ENCODE measurements at places on chromosomes 12 and 14. TPM values are rescaled to one million over a fixed set of nuclear protein-coding genes. Genes with fewer than 3 reads are reported as not detected.

DNA sequence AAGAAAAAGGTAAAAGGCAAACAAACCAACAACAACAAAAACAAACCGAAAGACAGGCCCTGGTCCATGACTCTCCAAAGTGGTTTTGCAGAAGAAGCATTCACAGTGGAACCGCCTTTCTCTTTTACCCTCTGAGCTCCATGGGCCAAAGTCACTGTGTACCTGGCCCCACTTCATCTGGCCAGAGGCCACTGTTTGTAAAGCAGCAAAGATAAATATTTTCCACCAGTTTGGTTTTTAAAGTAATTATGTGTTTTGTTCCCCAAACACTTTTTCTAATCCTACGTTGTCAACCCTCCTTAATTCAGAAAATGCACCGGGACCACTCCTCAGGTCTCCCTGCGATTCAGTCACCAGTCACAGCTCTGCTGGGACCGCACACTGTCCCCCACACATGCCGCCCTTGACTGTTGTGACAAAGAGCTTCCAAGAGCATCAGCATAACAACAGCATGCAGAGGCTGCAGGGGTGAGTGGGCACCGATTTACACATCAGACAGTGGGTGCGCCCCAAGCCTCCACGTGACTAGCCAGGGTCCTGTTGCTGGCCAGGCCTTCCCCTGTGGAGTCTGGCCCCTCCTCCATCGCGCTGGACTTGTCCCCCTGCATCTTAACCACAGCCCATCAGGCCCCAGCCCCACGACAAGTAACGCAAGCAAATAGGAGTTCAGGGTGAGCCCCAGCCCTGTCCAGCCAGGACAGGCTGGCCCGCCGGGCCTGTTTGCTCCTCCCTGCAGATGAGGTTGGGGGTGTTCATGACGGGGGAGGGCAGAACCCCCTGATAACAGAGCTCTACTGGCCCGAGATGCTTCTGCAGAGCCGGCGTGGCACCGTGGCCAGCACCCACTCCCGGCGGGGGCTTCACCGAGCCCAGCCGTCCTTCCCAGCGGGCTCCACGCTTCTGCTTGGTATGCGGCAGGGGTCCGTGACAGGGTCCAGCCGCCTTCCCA lies 65.2 kb upstream of the DIO3 start:
- DNase-seq = no peak

- DNase-seq = peak; percentile 52
Observed at GRCh38 chr14:69129264-69129880, 23.5 kb downstream of the DCAF5 start.

DNA sequence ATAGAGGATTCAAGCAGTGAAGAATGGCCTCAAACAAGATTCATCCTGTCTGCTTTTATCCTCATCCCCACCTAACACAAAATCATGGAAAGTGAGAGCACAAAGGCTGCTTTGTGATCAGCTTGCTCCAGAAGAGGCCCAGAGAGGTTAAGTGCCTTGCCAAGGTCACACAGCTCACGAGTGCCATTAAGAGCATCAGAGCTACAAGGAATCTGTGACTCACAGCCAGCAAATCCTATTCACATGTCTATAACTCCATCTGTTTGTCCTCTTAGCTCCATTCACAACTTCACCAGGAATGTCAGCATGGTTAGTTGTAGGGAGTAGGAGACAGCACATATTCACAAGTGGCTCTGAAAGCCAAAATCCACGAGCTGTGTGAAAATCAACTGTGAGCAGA lies 79.8 kb downstream of the TTC9 start:
- DNase-seq = no peak

- no peak for DNase-seq
Observed at GRCh38 chr12:90343966-90344365, 611.0 kb downstream of the CCER1 start.

The REM2 gene
- not detected for total RNA-seq

The ST8SIA1 gene
- 0.20 TPM for total RNA-seq

DNA sequence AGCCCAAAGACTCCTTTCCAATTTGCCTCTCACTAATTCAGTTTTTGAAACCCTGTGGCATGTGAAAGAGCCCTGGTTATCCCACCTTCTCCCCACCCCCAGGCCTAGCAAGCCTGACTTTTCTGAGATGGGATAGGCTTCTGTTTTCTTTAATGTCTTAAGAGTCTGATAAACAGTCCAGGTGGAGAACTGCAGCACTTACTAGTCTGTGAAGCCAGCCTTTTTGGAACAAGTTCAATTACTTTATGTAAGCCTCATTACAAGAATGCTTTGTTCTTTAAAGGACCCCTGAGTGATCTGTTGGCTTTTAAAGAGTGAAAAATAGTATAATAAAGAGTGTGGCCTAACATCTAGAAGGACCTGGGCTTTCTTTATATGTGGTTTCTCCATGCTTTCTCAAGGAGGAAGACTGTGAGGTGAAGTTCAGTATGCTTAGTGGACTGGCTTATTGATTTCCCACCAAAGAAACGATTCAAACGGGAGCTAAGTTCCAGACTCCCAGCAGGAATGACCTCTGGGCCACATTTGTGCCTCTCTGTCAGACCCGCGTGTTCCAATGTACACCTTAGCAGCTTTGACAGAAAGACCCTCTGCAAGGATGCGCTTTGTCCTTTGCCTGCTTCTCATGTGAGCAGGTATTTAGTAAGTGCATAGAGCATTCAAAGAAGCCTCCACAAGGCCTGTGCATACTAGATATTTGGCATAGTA lies 129.5 kb downstream of the DAAM1 start:
- DNase-seq = no peak

The DIO2 gene
- 0.53 TPM for total RNA-seq

- no peak for DNase-seq
Observed at GRCh38 chr12:27148791-27149190, 66.4 kb upstream of the C12orf71 start.

GRCh38 chr12:52380271-52380694 lies 5.2 kb downstream of the KRT84 start:
- peak; percentile 37 for DNase-seq

DNA sequence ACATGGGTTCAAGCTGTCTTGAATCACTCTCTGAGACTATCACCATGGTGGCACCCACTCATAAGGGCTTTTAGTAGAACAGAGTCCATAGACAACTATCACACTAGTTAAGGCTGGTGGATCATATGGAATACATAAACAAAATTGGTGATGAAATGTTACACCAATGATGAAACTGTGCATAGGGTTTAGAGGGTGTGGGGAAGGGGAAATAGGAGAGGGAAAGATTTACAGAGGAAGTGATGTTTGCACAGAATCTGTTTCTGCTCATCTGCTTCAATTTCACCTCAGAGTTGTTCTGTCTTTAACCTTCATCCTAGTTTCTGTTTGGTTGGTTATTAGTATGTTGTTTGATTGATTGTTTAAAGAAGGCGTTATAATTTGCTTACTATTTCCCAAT lies 2.4 kb upstream of the RXYLT1 start:
- DNase-seq = no peak

The KLRC2 gene
- total RNA-seq = not detected

The DAO gene
- not detected for total RNA-seq

The OR4N2 gene
- total RNA-seq = not detected

DNA sequence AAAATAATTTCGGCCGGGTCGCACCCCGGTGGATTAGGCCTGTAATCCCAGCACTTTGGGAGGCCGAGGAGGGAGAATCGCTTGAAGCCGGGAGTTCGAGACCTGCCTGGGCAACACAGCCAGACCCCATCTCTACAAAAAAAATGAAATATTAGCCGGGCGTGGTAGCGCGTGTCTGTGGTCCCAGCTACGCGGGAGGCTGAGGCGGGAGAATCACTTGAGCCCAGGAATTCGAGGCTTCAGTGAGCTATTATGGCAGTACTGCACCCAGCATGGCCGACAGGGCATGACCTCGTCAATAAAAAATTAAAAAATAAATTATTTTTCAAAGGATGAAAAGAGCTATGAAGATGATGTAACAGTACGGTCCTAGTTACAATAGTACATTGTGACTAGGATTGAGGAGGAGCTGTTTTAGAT lies 523 bp downstream of the GTF2H3 start:
- no peak for DNase-seq

The GPHB5 gene
- total RNA-seq = not detected

GRCh38 chr12:52675301-52675701 lies 4.9 kb downstream of the KRT1 start:
- no peak for DNase-seq

The CAMKK2 gene
- 35.9 TPM for total RNA-seq

GRCh38 chr12:92921877-92922276 lies 7.2 kb downstream of the EEA1 start:
- no peak for DNase-seq

- no peak for DNase-seq
Observed at GRCh38 chr12:115984616-115985015, 292.9 kb downstream of the MED13L start.

The SLC25A21 gene
- total RNA-seq = 8.7 TPM

The PROX2 gene
- not detected for total RNA-seq

DNA sequence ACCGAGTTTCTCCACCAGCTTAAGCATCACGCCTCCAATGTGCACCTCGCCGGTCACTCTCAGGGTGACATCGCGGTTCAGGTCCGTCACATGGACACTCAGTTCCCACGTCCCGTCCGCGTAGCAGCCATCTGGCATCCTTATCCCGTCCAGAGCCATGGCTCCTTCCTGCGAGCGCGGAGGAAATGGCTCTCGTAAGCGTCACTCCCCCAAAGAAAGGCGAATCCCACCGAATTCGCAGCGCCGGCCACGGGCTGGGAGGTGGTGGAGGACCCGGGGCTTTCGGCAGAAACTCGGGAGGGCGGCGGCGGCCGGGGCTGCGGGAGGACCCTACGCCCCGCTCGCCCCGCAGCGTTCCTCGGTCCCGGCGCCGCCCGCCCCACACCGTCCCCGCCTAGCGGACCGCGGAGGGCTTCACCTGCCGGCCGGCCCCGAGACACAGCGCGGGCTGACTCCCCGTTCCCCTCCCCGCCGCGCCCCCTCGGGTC lies 396 bp downstream of the FERMT2 start:
- DNase-seq = peak; percentile 34

GRCh38 chr12:4285070-4285469 lies 11.5 kb downstream of the CCND2 start:
- DNase-seq = no peak

GRCh38 chr12:50765095-50765911 lies 1.4 kb downstream of the ATF1 start:
- DNase-seq = peak; percentile 26

The SSPN gene
- 0.13 TPM for total RNA-seq

- no peak for DNase-seq
Observed at GRCh38 chr14:80872645-80873044, 68.9 kb downstream of the CEP128 start.

The KRT83 gene
- not detected for total RNA-seq

GRCh38 chr12:127685491-127685890 lies 581.5 kb upstream of the TMEM132C start:
- DNase-seq = no peak

GRCh38 chr12:118122264-118122663 lies 13.7 kb upstream of the PEBP1 start:
- no peak for DNase-seq

The GARIN6 gene
- not detected for total RNA-seq

DNA sequence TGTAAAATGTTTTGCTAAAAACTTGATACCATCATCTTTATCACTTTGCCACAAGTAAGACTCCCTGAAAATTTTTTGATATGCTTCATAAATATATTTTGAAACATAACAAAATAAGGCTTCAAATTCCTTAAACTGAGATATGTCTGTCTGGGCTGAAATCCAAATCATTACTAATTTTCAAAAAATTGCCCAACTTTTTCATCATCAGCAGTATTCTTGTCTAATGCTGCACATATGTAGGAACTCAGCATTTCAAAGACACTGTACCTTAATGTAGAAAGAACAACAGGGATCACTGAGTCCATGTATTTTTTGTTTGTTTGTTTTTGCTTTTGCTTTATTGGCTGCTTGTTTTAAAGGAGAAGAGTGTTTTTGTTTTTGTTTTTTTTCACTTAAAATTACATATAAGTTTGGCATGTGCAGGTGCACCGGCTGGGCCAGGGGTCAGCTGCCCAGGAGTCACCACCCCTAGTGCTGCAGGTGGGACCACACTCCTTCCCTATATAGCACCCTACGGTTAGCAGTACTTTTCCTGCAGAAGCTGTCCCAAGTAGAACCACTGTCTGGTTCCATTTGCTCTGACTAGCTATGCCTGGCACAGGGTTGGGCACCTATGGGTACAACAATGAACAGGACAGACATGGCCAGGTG lies 231.2 kb downstream of the PIK3C2G start:
- DNase-seq = no peak

DNA sequence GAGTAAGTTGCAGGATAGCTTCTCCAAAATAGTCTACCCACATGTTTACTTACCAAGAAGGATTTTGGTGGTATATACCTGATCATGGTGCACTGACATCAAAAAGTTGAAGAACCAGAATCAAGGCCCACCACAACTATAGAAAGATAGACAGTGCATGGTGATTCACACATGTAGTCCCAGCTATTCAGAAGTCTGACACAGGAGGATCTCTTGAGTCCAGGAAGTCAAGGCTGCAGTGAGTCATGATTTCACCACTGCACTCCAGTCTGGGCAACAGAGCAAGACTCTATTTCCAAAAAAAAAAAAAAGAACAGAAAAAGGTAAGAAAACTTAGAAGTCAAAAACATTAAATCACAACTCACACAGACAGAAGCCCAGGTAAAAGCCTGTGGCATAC lies 422.2 kb upstream of the FOXG1 start:
- DNase-seq = no peak

DNA sequence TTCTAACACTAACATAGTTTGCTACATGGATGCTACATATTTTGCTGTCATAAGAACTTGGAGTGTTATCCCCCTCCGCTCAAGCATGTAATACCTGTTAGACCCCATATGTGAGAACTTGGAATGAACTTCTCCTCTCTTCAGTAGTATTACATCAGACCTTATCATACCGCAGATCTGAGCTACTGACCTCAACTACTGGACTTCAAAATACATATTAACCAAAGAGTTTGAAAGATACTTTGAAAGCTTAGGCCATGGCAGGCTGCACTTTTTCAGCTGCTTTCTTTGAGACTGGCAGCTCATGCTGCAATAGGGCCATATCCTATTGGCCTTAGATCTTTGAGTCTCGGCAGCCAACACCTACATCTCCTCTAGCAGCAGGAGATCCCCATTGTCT lies 74.8 kb downstream of the EEA1 start:
- DNase-seq = no peak

GRCh38 chr12:104471336-104471735 lies 14.6 kb downstream of the CHST11 start:
- DNase-seq = no peak

DNA sequence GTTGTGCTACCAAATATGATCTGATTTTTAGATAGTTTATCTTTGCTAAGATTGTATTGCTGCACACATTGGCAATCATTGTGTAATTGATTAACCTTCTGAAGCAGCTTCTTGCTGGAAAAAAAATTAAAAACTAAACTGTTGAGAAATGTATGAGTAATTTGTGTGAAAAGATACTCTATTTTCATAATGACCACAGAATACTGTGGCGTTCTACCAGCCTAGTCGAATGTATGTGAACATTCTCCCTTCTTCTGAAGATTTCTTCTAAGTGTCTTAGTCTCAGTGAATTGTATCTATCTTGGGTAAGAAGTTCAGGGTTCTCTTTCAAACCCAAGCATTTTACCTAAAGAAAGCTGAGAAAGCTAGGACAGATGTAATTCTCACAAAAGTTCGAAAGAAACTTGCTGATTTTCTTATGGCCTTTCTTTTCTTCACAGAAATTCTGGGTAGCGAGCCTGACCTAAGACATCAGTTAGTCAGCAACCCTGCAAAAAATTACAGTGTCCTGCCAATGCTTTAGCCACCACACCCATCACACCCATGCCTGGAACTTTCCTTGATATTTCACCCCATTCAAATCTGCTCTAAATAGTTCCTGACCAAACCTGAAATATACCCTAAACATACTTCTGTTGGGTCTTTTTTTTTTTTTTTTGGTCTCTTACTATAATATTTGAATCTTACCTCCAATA lies 27.1 kb upstream of the C12orf71 start:
- DNase-seq = no peak

GRCh38 chr14:70995671-70996070 lies 88.4 kb downstream of the PCNX1 start:
- DNase-seq = peak; percentile 10
